ENCODE measurements at places on chromosomes 16 and 17.

DNA sequence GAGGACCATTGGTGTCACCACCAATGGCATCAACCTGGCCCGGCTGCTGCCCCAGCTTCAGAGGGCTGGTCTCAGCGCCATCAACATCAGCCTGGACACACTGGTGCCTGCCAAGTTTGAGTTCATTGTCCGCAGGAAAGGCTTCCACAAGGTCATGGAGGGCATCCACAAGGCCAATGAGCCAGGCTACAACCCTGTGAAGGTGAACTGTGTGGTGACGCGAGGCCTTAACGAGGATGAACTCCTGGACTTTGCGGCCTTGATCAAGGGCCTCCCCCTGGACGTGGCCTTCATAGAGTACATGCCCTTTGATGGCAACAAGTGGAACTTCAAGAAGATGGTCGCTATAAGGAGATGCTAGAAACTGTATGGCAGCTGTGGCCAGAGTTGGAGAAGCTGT is 111.9 kb upstream of the SIAH1 start:
- H3K4me1 ChIP-seq, result no peaks in the 10 kb centered on the region
- no peak for DNase-seq
- H3K27me3 ChIP-seq, result no peaks in the 10 kb centered on the region
- no peak overlapping the region for H3K27ac ChIP-seq

DNA sequence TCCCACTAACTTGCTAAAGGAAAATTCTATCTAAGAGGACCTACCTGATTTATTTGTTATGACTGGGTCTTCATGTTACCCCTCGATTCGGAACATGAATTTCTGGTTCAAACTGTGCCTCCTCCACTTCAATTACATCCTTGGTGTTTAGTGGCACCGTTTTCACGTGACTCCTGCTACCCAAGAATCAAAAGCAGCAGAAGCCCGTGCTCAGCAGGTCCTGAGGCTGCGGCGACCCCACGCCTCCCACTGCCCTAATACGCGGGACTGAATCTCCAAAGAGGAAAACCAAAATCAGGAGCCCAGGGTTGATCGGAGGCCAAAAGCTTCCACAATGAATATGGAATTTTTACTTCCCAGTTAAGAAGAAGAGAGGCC is 94.0 kb upstream of the METRNL start:
- H3K36me3 ChIP-seq, result no peaks in the 10 kb centered on the region
- H3K4me3 ChIP-seq, result no peak overlapping the region
- H3K27ac ChIP-seq, result no peak overlapping the region
- H3K4me1 ChIP-seq, result no peaks in the 10 kb centered on the region
- no peaks in the 10 kb centered on the region for H3K27me3 ChIP-seq
- no peak for DNase-seq

DNA sequence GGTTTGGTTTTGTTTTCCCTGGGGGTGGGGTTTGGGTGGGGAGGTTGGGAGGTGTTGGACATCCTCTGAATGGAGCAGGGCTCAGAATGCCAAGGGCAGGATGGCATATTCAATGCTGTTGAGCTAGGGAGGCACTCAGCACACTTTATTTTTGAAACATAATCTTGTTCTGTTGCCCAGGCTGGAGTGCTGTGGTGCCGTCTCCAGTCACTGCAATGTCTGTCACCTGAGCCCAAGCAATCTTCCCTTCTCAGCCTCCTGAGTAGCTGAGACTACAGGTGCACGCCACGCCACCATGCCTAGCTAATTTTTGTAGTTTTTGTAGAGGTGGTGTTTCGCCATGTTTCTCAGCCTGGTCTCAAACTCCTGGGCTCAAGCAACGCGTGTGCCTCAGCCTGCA is 186.1 kb downstream of the RPTOR start:
- no peak overlapping the region for H3K27ac ChIP-seq
- H3K4me3 ChIP-seq, result no peak overlapping the region
- no peaks in the 10 kb centered on the region for H3K36me3 ChIP-seq
- DNase-seq, result no peak
- no peaks in the 10 kb centered on the region for H3K27me3 ChIP-seq
- no peaks in the 10 kb centered on the region for H3K4me1 ChIP-seq

DNA sequence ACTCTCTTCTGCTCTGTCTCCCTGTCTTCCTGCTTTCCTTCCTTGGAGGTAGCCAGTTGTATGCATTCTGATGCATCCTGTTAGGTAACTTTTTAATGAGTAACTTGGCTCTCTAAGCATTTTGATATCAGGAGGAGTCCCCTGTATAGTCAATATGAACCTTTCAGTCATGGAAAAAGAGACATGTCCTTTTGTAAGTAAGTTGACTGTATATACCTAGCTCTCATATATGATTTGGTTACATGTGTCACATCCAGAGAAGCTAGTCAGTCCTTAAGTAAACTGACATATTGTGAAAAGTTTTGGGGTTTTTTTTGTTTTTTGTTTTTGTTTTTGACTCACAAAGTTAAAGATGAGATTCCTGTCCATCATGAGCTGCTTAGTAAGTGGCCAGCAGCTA is 18.8 kb downstream of the UTP18 start:
- peaks cover 23% of the 10 kb centered on the region for H3K36me3 ChIP-seq
- no peak overlapping the region for H3K27ac ChIP-seq
- no peaks in the 10 kb centered on the region for H3K4me1 ChIP-seq
- no peak overlapping the region for H3K4me3 ChIP-seq

- no peak overlapping the region for H3K27ac ChIP-seq
- H3K27me3 ChIP-seq, result no peaks in the 10 kb centered on the region
- H3K4me1 ChIP-seq, result peaks cover 28% of the 10 kb centered on the region
- DNase-seq, result peak; percentile 80
- no peak overlapping the region for H3K4me3 ChIP-seq
- peaks cover 6% of the 10 kb centered on the region for H3K36me3 ChIP-seq
Observed at GRCh38 chr17:19338031-19338990, 24.2 kb downstream of the B9D1 start.

DNA sequence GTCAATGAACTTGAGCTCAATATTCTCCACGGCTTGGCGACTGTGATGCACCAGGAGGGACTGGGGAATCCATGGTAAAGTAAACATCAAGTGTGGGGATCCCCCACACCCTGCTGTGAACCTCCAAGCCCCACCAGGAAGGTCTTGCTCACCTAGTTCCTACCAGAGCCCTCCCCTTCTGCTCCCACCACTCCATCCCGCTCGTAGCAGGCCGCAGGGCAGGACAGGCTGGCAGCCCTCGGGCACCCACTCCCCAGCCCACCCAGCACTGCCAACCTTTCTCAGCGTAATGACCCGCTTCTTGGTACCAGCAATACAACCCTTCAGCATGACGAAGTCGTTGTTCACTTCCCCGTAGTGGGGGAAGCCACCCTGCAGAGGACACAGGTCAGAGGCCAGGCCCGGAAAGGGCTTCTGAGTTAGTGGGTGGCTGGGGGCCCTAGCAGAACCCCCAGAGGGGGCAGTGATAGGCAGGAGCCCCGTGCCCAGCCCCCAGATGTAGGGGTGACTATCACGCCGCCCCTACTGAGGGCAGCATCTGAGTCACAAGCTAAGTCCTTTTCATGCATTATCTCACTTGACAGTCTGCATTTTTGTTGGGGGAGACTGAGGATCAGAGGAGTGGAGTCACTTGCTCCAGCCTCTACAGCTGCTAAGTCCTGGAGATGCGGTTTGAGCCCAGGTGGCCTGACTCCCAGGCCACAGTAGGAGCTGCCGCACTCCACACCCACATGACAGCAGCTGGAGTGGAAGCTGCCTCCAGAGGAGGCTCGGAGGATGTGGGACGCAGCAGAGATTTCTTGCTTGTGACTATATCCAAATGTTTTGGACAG is 2.8 kb upstream of the MSRB1 start:
- DNase-seq, result no peak
- H3K4me3 ChIP-seq, result no peak overlapping the region
- peaks cover 2% of the 10 kb centered on the region for H3K36me3 ChIP-seq
- H3K4me1 ChIP-seq, result peaks cover 29% of the 10 kb centered on the region
- no peak overlapping the region for H3K27ac ChIP-seq

DNA sequence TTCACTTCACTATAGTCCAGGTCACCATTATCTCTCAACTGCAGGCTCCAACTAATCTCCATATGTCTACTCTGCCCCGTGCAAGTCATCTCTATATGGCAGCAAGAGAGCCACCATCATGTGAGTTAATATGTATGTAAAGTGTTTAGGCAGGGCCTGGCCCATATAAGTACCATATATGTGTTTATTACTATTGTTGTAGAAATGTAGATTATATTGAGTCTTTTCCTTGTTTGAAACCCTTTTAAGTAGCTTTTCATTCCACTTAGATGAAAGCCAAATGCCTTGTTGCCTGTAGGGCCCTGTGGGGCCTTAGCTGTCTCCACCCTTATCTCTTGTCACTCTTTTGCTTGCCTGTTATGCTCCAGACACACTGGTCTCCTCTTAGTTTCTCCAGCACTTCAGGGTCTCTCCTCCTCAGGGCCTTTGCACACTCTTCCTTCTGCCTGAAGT is 164.0 kb downstream of the PHKB start:
- no peak for DNase-seq
- H3K4me3 ChIP-seq, result no peak overlapping the region
- H3K4me1 ChIP-seq, result no peaks in the 10 kb centered on the region
- H3K27me3 ChIP-seq, result no peaks in the 10 kb centered on the region
- H3K36me3 ChIP-seq, result no peaks in the 10 kb centered on the region
- H3K27ac ChIP-seq, result no peak overlapping the region

DNA sequence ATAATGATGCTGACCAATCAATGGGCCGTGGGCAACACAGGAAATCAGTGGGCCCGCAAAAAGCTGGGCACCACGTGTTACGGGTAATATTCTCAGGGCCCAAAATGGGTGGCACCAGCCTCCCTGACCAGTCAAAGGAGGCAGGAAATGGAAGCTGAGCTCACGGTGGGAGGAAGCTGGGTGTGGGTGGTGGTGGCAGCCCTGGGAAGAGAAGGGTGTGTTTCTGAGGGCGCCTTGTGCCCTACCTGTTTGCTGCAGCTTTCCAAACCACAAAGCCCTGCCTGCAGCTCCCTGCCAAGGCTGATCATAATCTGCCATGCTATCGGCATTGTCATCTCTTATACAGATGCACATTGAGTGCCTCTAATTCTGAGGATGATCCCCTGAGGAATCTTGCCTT is 457.9 kb downstream of the SLC39A11 start:
- H3K36me3 ChIP-seq, result no peaks in the 10 kb centered on the region
- no peak overlapping the region for H3K27ac ChIP-seq
- DNase-seq, result no peak
- H3K27me3 ChIP-seq, result no peaks in the 10 kb centered on the region
- no peak overlapping the region for H3K4me3 ChIP-seq

DNA sequence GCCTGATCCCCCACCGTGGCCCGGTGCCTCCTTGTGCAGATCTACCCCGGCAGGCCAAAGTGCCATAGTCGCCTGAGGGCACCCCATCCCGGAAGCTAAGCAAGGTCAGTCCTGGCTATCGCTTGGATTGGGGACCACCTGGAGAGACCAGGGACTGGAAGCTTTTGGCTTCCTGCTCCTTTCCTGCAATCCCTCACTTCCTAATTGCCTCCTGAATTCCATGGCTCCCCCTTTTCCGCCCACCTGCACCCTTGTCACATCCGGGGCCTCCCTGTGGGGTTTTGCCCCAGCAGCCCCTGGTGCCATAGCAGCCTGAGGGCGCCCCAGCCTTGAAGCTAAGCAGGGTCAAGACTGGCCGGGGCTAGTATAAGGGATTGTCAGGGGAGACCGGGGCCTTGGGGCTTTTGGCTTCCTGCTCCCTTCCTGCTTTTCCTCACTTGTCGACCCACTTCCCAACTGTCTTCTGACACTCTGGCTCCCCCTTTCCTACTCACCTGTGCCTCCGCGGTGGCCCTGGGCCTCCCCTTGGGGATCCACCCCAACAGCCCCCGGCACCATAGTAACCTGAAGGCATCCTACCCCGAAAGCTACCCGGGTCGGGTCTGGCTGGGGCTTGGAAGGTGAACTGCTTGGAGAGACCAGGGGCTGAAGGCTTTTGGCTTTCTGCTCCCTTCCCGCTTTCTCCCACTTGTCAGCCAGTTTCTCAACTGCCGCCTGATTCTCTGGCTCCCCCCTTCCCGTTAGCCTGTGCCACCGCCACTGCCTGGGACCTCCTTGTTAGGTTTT is 2293.6 kb downstream of the TP53TG3F start:
- H3K4me3 ChIP-seq, result no peak overlapping the region
- H3K27me3 ChIP-seq, result no peaks in the 10 kb centered on the region
- H3K36me3 ChIP-seq, result no peaks in the 10 kb centered on the region
- no peak overlapping the region for H3K27ac ChIP-seq

- no peaks in the 10 kb centered on the region for H3K4me1 ChIP-seq
- no peak for DNase-seq
- no peaks in the 10 kb centered on the region for H3K36me3 ChIP-seq
- no peak overlapping the region for H3K27ac ChIP-seq
- H3K4me3 ChIP-seq, result no peak overlapping the region
Observed at GRCh38 chr16:85857406-85857805, 41.6 kb upstream of the IRF8 start.

DNA sequence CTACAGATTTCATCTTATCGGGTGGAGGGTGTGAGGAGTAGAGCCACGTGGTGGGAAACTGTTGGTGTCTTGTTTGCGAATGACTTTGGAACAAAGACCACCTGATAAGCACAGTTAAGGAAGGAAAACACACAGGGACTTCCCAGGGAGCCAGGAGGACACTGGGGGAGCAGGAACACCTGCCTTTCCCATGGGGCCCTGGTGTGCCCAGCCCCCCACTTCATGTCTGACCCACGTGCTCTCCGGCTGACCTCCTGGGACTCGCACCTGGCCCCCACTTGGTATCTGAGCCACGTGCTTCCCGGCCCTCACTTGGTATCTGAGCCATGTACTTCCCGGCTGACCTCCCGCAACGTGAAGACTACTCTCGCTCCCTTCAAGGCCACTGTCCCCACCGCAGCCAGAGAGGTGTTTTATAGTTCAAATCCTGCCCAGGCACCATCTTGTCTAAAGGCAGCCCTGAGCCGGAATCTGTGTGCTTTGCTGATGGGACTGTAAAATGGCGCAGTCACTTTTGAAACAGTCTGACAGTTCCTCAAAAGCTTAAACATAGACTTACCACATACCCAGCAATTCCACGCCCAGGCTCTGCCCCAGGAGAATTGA is 5.4 kb upstream of the CSNK1D start:
- H3K27me3 ChIP-seq, result no peaks in the 10 kb centered on the region
- no peak overlapping the region for H3K4me3 ChIP-seq
- H3K36me3 ChIP-seq, result no peaks in the 10 kb centered on the region
- no peak overlapping the region for H3K27ac ChIP-seq
- no peak for DNase-seq
- H3K4me1 ChIP-seq, result peaks cover 25% of the 10 kb centered on the region

- no peaks in the 10 kb centered on the region for H3K27me3 ChIP-seq
- H3K36me3 ChIP-seq, result no peaks in the 10 kb centered on the region
- no peak for DNase-seq
- peaks cover 23% of the 10 kb centered on the region for H3K4me1 ChIP-seq
Observed at GRCh38 chr16:23367564-23367963, 65.5 kb downstream of the SCNN1B start.

DNA sequence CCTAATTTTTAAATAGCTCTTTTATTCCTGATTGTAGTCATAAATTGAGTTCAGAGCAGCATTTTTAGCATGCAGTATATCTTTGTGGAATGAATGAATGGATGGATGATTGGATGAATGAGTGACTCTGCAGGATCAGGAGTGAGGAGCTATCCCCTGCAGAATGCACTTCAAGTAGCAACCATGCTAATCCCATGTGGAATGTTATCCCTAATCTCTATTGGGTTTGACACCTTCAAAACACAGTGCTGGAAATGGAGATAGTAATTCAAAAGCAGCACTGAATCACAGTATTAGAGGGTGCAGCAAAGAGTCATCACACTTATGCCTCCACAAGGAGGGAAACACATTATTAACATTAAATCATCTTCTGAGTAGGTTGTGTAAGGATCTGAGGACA is 501.9 kb downstream of the SHISA9 start:
- no peaks in the 10 kb centered on the region for H3K4me1 ChIP-seq
- H3K36me3 ChIP-seq, result no peaks in the 10 kb centered on the region
- H3K27ac ChIP-seq, result no peak overlapping the region
